ENCODE measurements at places on chromosomes 6 and 20.
A peak's percentile ranks its signal among the peaks of the same experiment; 100 is the strongest.

GRCh38 chr6:1814279-1814678, 204.6 kb downstream of the FOXC1 start:
- no peak for DNase-seq

DNA sequence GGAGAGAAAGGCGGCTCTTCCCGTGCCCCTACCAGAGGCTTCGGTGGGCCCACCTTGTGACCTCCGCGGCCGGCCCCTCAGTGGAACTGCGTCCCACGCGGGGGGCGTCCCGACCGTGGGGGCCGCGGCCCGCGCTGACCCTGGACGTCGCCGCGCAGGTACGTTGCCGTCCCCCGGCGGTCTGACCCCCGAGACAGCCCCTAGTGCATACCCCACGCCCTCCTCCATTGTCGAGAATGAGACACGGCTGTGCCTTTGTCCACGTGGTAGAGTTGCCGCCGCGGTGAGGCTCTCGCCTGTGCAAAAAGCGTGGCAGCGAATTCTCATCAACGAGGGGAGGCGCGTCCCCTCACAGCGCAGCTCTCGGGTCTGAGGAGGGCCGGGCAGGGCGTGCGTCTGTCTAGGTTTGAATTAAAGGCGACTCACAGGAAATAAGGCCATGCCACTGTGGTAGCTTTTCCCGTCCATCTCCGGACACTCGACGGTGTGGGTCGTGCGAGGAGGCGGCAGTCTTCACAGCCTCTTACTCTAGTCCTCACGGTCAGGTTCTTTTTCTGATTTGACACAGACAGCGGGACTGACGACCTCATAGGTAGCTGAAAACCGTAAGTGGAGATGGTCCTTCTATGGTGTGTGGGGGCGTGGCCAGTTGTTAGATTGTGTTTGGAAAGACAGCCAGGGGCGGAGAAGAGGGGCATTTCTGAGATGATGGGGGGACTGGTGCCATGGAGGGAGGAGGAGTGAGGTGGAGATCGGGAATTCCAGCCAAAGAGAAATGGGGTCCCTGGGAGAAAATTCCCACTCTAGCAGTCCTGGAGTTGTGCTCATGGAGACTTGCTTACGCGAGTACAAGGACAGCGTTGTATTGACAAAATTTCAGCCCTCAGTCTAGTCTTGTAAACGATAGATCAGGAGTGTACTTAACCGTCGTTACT, 580 bp downstream of the NXT1 start:
- peak; percentile 65 for DNase-seq

GRCh38 chr20:63322933-63323273, 29.9 kb downstream of the COL20A1 start:
- no peak for DNase-seq

DNA sequence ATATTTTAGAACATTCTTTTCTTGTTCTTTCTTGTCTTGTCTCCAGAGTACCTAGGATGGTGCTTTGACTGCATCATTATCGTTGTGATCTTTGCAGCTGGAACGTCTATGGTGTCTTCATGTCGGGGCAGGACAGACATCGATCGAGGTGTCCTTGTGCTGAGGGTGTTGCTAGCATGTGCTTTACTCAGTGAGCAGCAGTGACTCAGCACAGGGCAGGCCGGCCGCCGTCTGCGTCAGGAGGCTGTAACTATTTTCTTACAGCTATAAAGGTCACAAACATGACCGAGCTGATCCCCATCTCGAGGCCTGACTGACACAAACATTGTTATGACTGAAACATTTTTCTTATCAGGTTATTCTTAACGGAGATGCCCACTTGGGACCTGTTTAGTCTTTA, 14.9 kb upstream of the CTCFL start:
- no peak for DNase-seq

DNA sequence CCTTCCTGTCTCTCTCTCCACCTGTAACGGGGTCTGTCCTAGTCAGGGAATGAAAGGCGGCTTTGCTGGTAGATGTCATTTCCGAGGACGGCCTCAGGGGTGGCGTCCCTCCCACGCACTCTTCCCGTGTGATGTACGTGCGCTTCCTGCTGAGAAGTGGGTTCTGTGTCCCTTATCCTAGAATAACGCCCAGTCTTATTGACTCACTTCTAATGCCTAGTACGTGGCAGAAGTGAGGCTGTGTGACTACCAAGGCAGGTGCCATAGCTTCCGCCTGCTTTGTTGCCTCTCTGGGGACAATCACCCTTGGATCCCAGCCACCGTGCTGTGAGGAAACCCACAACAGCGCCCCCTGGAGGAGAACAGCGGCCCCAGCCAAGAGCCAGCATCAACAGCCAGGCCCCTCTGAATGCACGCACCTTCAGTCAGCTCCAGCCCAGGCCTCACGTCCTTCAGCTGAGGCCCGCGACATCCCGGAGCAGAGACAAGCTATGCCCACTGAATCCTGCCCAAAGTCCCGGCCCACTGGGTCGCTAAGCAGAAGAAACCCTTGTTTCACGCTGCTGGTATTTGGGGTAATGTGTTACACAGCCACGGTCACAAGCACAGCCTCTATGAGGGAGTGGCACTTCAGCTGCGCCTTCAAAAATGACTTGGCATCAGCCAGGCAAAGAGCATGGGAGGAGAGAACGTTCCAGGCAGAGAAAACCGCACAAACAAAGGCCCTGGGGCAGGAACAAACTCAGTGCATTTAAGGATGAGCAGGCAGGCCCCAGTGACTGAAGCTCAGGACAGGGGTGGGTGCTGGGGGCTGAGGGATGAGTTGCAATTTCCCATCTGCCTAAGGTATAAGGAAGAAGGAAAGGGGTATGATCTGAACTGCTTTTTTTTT, 224.2 kb downstream of the NFATC2 start:
- DNase-seq: no peak

DNA sequence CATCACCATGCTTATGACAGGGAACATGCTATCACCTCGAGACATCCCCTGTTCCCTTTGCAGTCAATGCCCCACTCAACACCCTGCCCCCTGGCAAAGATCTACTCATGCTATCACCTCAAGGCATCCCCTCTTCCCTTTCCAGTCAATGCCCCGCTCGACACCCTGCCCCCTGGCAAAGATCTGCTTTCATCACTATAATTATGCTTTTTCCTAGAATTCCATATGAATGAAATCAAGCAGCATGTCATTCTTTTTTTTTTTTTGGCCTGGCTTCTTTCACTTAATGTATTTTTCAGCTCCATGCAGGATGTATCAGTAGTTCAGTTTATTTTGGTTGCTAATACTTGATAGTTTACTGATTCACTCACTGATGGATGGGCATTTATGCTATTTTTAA, 554.9 kb downstream of the CDH26 start:
- no peak for DNase-seq

GRCh38 chr20:62056377-62056776, 9.3 kb downstream of the TAF4 start:
- peak; percentile 4 for DNase-seq

DNA sequence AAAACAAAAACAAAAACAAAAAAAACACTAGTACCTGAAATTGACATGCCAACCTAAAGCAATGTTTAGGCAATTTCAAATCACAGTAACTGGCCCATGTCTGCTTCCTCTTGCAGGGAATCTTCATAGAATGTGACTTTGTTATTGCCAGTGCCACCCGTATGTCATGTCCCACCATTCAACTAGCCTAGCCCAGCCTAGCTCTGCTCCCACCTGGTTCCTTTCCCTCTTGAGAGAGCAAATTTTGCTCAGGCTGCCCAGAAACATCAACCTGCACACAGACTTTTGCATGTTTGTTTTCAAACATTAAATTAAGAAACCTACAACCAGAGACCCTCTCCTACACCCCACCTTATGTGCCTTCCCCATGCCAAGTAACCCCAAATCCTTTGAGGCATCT, 124.8 kb upstream of the SLC2A12 start:
- no peak for DNase-seq

GRCh38 chr6:7784706-7785105, 58.8 kb downstream of the BMP6 start:
- DNase-seq: peak; percentile 9

GRCh38 chr6:118632359-118632758, 19.0 kb downstream of the CEP85L start:
- DNase-seq: no peak

GRCh38 chr6:113122060-113122459, 735.1 kb upstream of the MARCKS start:
- no peak for DNase-seq

All from GM20000 (cell line).